ENCODE measurements at places on chromosomes 11 and 22. TPM values are rescaled to one million over a fixed set of nuclear protein-coding genes. Genes with fewer than 3 reads are reported as not detected.

Gene OR6A2
- 0.09 TPM for total RNA-seq

Gene GNAZ
- 0.96 TPM for total RNA-seq

Gene CCDC87
- total RNA-seq = 0.34 TPM

Gene CRYBB3
- not detected for total RNA-seq

Gene TESMIN
- 1.7 TPM for total RNA-seq

Gene CD3G
- total RNA-seq = not detected

Gene OR52I2
- total RNA-seq = not detected

Gene DCHS1
- 7.7 TPM for total RNA-seq
